ENCODE measurements at places on chromosomes 5 and 9. TPM values are rescaled to one million over a fixed set of nuclear protein-coding genes. Genes with fewer than 3 reads are reported as not detected.
A peak's percentile ranks its signal among the peaks of the same experiment; 100 is the strongest.

The SPINK4 gene
- total RNA-seq: not detected

The SLC6A18 gene
- not detected for total RNA-seq

The NUTM2G gene
- total RNA-seq: not detected

GRCh38 chr9:137140151-137141012, 1.4 kb downstream of the GRIN1 start:
- no peak for DNase-seq

GRCh38 chr5:125834438-125835115, 588.6 kb upstream of the GRAMD2B start:
- no peak for DNase-seq

DNA sequence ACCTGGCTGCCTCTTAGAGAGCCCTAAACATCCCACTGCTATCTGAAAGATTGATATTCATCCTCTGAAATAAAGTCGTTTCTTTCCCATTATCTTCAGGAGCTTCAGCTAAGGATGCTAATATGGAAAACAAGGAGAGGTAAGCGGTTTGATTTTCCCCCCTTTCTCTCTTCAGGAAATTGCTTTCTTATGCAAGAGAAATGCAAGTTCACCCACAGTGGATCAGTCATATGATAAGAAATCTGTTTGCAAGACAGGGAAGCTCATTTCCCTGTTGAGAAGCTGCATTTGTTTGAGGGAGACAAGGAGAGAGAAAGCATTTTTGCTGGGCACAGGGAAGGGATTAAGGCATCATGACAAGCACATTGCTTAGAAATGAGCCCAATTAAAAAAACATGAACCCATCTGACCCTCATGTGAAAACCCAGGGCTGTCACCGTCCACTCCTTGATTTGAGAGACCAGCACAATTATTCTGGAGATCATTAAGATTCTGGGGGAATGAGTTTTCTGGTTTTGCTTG, 53.7 kb upstream of the BOD1 start:
- no peak for DNase-seq

- no peak for DNase-seq
These were observed 591.5 kb downstream of the PRR16 start for GRCh38 chr5:121055586-121055985.

DNA sequence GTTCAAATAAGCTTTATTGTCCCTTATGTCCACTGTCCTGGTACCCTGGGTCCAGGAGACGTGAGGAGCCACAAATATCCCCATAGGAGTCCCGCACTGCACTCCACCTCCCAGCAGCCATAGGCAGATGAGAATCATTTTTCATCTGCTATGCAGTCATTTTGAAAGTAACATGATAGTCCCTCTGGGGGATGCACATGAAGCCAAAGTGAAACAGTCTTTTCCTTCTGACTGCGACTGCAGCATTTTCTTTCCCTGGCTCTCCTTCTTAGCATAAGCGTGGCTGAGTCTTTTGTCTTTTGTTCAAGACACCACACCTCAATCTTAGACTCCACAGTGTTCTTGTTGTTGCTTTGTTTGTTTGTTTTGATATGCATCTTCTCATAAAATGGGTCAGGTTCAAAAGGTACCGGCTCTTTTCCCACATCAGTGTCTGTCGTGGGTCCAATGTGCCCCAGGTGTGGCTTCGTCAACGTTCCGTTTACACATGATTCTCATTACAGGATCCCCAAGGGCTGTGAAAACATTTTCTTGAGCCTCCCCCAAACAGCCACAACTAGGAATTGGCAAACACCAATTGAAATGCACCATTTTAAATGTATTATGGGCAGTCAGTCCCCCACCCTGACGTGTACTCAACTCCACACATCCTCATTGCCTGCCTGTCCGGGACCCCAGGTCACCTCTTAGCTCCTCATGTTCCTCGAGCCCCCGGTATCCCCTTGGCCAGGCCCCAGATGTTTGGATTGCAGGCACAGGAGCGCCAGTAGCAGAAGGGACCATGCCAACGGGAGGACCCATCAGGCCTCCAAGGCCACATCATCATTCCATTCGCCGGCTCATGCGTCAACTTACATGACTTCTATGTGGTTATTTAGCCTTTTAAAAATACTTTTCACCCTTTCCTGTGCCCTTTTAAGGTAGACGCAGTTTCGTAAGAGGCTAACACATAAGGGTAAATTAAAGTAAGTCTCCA, 237.8 kb upstream of the DAPK1 start:
- no peak for DNase-seq

GRCh38 chr5:10160241-10160640, 89.4 kb downstream of the ATPSCKMT start:
- no peak for DNase-seq

DNA sequence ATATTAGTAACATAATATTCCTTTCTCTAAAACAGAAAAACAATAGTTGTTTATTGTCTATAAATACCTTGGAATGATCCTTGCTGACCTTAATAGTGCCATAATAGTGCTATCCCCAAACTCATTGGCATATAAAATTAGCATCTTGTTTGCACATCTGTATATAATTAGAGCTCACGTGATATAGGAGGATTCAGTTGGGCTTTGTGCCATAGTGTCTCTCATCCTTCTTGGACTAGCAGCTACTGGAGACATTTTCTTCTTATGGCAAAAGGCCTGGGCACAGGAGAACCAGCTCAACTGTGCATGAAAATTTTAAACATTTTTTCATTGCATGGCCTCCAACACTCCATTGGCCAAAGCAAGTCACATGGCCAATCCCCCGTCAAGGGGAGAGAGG, 342.5 kb downstream of the SPATA31D1 start:
- no peak for DNase-seq

DNA sequence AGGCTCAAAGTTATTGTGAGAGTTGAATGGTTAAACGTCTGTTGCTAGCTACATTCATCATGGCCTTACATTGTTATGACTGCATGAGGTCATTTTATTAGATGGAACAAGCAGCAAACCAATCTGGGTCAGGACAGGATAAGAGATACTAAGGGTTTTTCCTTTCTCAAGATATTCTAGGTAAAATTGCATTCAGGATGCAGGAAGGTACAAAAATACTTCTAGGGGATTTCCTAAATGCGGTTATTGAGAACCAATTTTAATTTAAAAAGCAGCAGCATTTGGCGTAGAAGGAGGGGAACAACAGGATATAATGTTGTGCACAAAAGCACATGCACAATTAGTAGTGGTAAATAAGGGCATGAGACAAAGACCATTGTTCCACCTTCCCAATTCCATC, 39.2 kb upstream of the LURAP1L start:
- DNase-seq: no peak

DNA sequence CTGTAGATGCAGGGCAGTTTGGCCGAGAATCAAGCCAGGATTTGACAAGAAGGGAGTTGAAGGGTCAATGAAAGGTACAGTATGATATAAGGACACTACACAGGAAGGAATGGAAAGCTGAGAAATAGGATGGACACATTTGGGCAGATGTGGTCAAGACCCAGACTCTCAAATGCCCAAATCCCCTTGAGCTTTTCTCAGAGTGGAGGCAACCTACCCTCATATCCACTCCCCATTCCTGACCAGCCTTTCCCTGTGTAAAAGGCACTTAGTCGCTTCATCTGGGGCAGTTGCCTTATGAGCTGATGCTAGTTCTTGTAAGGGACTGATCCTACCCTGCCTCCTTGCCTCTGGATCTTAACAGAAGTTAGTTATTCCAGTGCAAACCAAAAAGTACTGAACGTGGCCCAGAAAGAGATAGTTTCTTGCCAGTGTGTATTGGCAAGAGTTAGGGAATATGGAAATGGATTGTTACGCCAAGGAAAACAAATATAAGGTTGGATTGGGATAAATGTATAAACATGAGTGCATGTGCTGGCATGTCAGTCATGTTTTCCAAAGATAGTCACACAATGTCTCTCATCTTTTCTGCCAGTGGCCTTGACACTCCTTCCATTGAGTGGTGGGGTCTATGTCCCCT, 4.1 kb upstream of the MCCC2 start:
- DNase-seq: no peak

- DNase-seq: peak; percentile 59
These were observed 21.7 kb downstream of the ERGIC1 start for GRCh38 chr5:172855597-172856292.

DNA sequence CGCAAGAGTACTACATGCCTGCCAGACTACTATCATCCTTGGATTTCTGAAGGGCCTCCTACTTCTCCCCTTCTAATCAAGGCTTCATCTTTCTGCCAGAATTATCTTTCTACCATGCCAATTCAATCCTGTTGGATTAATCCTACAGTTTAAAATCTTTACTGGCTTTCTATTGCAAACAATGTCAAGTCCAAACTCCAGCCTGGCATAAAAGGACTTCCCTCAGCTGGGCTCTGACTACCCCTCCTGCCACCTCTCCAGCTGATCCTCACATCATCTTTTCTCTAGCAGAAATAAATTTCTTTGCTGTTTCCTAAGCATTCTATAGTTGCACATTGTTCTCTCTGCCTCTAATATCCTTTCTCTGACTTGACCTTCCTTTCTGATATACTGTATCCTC, 119.7 kb upstream of the RAD23B start:
- no peak for DNase-seq

Data from left cardiac atrium (tissue), 4 donors.